ENCODE measurements at places on chromosomes 4 and X.
A peak's percentile ranks its signal among the peaks of the same experiment; 100 is the strongest.

DNA sequence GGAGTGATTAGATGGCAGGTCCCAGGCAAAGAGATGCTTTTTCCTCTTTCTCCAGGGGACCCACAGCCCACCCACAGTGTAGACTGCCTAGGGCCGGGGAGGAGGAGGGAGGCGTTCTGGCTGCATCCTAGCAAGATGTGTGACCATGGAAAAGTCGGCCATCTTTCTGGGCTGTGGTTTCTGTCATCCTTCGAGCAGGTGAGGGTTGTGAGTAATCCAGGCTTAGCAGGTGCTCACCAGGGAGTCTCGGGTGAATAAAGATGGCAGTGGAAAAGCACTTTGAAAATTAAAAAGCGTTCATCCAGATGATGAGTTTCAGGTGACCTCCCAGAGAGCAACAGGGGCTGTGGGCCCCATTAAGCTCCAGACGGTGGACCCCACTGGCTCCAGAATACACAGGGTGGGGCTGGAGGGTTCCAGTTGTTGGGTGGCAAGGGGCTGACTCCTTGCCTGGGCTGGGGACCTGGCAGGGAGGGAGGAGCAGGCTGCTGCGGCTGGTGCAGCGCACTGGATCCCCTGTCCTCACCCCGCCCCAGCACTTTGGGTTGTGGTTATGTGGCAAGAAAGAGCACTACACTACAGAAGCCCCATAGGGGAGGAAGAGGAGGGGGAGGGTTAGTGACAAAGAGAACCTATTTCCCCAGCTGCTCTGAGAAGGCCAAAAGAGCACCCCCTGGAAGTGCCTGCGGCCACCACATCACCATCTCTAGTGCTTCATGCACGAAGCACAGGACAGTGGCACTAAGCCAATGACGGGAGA, 23.7 kb downstream of the ELF4 start:
- DNase-seq, result peak; percentile 56

DNA sequence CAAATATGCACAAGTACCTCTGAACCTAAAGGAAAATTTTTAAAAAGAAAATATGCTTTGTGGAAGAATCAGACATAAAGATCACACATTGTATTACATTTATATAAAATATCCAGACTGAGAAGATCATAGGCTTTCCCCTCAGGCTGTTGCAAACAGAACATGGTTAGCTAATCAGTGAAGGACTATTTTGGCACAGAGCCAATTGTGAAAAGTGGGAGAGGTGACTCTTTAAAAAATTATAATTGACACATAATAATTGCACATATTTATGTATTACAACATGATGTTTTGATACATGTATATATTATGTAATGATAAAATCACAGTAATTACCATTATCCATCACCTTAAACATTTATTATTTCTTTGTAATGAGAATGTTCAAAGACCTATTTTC, 44.1 kb upstream of the FOXR2 start:
- no peak for DNase-seq

DNA sequence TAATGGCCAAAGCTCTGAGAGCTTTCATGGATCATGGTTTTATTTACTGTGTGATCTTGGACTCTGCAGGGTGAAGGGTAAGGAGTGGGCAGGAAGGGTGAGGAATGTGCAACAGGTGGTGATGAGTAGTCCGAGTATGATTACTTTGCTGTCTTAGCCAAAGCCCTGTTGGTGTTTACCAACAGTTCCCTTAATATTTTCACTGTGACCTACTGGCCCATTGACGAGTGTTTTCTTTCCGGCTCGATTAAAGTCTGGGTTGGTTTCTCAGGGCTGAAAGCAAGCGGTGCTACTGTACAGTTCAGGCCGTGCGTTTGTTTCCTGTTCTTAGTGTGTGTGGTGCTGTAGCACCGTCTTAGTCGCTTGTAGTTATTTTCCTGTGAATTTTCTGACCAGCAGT, 2.6 kb downstream of the ARHGAP24 start:
- DNase-seq, result no peak

DNA sequence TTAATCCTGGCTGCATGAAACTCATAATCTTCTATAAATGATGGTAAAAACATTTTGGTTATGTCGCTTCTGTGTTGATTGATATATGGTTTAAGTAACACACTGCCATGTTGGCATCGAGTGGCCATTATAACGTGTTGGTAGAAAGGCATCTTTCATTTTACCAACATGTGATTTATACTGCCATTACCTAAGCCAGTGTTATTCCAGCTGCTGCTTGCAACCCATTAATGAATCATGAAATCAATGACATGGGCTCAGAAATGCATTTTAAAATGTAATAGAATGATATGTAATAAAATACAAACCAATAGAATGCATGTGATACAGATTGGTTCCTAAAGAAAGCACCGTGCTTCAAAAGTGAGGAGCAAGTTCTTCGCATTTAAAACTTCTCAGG, 102.0 kb downstream of the VEGFC start:
- no peak for DNase-seq

DNA sequence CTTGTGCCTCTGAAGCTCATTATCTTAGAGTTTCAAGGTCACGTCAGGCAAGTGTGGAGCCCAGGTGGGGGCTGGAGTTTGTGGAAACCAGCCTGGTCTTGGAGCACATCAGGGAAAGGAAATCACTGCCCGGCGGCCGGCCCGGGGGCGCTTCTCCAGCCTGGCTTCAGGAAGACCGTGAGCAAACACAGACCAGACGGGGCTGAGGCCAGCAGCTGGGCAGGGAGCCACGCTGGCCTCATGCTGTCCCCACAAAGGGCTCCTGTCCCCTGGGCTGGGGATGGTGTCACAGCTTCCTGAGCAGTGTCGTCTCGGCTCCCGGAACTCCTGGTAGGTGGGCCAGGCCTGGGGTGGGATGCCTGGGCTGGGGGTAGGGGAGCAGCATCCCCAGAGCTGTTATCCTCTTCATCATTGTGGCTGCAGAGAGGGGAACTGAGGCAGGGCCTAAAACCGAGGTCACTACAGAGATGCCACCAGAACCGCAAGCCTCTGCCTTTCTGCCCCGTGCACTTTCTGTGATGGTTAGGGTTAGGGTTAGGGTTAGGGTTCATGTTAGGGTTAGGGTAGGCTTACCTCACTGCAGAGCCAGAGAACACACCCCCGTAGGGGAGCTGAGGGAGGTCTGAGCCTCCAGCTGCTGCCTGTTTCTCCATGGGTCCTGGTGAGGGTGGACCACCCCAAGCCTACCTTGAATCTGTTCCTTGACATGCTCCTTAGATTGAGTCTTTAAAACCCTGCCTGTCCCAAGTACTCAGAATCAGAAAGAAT, 77.5 kb downstream of the HTRA3 start:
- no peak for DNase-seq

- no peak for DNase-seq
Observed at GRCh38 chrX:107857837-107858236, 32.2 kb downstream of the MID2 start.

- DNase-seq, result no peak
Observed at GRCh38 chr4:4364486-4365208, 22.3 kb upstream of the NSG1 start.

- no peak for DNase-seq
Observed at GRCh38 chr4:2252530-2253091, 9.3 kb downstream of the MXD4 start.

DNA sequence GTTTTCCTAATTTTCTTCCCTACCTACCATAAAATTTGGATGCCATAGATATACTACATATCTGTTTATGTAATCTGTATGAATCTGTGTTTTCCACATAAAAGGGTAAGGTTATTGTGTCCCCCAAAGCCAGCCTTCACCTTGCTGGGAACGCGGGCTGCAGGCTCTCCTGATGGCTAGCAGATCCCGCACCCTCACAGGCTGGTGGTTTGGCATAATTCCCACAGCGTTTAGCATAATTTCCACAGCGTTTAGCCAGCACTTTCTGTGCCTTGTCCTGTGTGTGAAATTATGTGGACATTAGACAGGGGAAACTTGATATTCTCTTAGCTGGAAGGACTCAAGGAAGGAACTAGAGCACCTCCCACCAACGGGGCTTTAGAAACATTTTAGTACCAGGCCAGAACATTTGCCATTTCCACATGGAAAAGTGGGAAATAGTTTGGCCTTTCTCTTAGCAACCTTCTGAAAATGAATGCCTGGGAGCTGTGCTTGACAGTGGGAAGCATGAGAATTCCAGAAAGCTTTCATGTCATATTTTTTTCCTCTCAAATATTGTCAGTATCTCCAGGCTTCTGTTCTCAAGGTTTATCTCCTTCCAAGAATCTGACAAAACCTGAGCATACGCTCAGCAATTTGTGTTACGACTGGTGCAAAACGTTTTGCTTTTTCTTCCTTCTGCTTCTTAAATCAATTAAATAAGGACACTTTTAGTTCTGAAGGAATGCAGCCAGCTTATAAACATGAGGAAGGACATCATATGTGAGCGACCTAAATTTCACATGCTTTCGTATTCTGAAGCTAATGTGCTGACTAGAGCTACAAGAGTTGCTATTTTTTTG, 67.9 kb downstream of the STK32B start:
- DNase-seq, result no peak

DNA sequence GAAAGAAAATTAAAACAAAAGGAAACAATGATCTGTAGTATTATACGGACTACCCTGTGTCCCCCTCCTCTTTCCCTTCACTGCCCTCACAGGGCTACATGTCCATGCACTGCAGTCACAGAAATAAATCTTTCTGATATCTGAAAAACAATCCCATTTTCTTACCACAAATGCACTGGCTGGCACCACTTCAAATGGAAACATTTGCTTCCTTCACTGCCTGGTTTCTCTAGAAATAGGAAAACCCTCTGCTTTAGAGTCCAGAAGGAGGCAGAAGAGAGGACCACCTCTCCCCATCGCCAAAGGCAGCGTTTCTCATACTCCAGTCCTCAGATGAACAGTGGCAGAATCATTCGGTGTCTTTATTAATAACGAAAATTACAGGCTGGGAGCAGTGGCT, 98.2 kb downstream of the GRIA3 start:
- no peak for DNase-seq

Measured in activated T-cell treated with anti-CD3 and anti-CD28 coated beads for 48 hours (primary cell).